ENCODE measurements at places on chromosomes 12 and 14. TPM values are rescaled to one million over a fixed set of nuclear protein-coding genes. Genes with fewer than 3 reads are reported as not detected.
A peak's percentile ranks its signal among the peaks of the same experiment; 100 is the strongest.

Gene LGMN
- 231 TPM for polyA plus RNA-seq

Gene FAM186B
- 0.46 TPM for polyA plus RNA-seq

Gene ST8SIA1
- polyA plus RNA-seq, result 2.0 TPM

Gene GPR132
- 0.27 TPM for polyA plus RNA-seq

Gene FAM161B
- polyA plus RNA-seq, result 12.6 TPM

Gene KRT7
- 2.1 TPM for polyA plus RNA-seq

Gene AMIGO2
- 14.4 TPM for polyA plus RNA-seq

Gene UBR7
- polyA plus RNA-seq, result 33.3 TPM

GRCh38 chr14:75132382-75133086 lies 5.7 kb upstream of the NEK9 start:
- DNase-seq, result peak; percentile 61

GRCh38 chr12:95608252-95609033 lies 57.2 kb upstream of the USP44 start:
- DNase-seq, result peak; percentile 78

GRCh38 chr14:69354383-69355153 lies 43.5 kb downstream of the ERH start:
- no peak for DNase-seq

GRCh38 chr12:123388951-123389559 lies 5.1 kb downstream of the KMT5A start:
- no peak for DNase-seq

- no peak for DNase-seq
Measured at GRCh38 chr12:119822046-119822445, 55.1 kb downstream of the CIT start.

DNA sequence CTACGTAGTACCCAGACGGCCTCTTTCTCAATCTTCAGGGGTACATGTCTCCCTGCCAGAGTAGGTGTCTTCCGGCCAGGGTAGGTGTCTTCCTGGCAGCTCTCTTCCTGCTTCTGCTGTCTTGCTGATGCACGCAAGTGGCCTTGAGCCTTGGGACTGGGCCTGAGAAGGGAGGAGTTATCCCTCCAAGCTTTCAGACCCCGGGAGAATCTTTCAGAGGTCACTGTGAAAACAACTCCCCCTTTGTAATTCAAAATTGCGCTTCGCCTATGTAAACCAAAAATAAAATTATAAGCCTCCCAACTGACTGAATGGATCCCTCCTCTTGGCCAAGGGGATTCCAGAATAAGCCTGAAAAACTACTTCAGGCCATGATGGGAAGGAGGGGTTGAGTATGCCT lies 87.3 kb upstream of the NUDT4 start:
- no peak for DNase-seq

GRCh38 chr12:57741844-57742738 lies 2.7 kb upstream of the TSPAN31 start:
- no peak for DNase-seq

GRCh38 chr12:123131879-123132402 lies 18.9 kb downstream of the PITPNM2 start:
- DNase-seq, result no peak

- no peak for DNase-seq
Measured at GRCh38 chr12:119447618-119448017, 113.1 kb downstream of the CCDC60 start.
